ENCODE measurements at places on chromosomes 3 and 15. TPM values are rescaled to one million over a fixed set of nuclear protein-coding genes. Genes with fewer than 3 reads are reported as not detected.

Gene CPLX3
- total RNA-seq: 0.66 TPM

Gene ABTB1
- 5.0 TPM for total RNA-seq

Gene IGSF11
- total RNA-seq: 1.8 TPM

Gene TRIM42
- total RNA-seq: not detected

Gene PBRM1
- total RNA-seq: 80.7 TPM

Gene PLA2G4E
- not detected for total RNA-seq

Gene MYO1E
- 131 TPM for total RNA-seq

Gene ATP8B4
- 4.5 TPM for total RNA-seq

Gene POPDC2
- total RNA-seq: not detected

Measured in GM23338 (cell line).